Activated CD4-positive, alpha-beta T cell treated with anti-CD3 and anti-CD28 coated beads, Interleukin-10, Interleukin-2, amounts not matched to agents 100 ng/mL and 50 ng/mL, durations not matched to agents 16 hours and 8 hours (primary cell): ENCODE measurements at places on chromosomes 1 and 21.

- no peak for DNase-seq
Observed at GRCh38 chr1:64082459-64082858, 121.0 kb upstream of the UBE2U start.

DNA sequence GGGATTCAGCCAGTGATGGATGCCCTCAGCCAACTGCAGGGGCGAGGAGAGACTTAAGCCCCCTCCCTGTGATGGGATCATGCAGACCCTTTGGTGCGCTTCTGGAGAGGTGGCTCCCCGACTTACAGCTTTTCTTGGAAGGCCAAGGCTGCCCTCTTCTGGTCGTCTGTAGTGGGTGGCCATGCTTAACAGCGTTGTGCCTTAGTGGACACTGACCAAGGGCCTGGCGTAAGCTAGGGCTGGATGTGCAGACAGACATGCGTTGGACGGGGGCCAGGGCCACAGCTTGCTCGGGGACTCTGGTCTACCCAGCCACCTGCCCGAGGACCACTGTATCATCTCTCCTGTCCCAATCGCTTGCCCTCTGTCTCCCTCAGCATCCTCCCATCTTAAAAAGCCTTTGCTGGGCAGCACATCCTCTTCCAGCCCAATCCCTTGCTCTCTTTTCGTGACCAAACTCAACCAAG is 5.5 kb downstream of the AZIN2 start:
- peak; percentile 44 for DNase-seq

DNA sequence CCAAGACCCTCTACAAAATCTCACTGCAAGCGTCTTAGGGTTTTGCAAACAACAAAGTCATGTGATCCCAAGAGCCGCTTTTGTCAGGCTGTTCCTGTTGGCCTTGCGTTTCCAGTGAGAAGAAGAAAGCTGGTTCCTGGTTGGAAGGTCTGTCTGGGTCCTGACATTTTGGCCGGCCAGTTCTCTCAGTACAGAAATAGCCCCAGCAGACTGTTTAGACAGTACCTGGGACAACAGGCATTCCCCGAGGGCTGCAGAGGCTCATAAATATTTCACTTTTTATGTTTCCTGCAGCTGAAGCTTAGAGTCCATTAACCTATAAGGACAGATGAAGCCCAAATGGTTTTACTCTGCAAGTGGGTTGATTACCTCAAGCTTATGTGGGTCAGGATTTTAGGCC is 8.6 kb downstream of the GPR137B start:
- DNase-seq: no peak

DNA sequence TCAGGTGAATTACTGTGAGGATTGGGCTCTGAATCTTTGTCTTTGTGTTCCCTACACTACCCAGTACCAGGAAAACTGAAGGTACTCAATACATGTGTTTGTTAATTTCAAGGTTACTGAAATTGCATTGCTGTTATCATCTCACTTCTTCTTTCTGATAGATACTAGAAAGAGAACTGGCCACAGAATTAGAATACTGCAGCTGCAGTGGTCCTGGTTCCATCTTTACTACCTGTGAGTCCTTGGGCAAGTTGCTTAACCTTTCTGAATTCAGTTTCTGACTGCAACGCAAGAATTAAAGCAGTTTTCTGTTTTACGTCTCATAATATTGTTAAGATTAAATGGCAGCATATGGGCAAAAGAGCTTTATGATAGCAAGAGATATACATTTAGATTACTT is 263.5 kb downstream of the LMO4 start:
- no peak for DNase-seq

GRCh38 chr21:37546949-37547614 is 180.5 kb downstream of the DYRK1A start:
- no peak for DNase-seq

DNA sequence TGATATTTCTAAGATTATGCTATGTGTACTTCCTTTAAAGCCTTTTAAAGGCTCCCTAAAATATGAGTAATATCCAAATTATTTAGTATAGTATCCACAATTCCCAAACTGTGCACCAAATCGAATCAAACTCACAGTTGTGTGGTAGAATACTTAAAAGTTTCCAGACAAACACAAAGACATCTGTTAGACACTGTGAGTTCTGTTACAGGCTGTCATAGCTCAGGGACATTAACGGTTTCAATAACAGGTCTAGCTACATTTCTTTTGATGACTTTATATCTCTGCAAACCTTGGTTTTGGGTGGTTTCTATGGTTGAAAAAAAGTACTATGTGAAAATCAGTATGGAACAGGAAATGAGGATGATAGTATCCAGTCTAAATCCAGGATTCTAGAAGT is 36.9 kb upstream of the NEK7 start:
- no peak for DNase-seq
